Left forelimb (tissue), 1 donor: ENCODE measurements at places on chromosomes 1 and 21.

DNA sequence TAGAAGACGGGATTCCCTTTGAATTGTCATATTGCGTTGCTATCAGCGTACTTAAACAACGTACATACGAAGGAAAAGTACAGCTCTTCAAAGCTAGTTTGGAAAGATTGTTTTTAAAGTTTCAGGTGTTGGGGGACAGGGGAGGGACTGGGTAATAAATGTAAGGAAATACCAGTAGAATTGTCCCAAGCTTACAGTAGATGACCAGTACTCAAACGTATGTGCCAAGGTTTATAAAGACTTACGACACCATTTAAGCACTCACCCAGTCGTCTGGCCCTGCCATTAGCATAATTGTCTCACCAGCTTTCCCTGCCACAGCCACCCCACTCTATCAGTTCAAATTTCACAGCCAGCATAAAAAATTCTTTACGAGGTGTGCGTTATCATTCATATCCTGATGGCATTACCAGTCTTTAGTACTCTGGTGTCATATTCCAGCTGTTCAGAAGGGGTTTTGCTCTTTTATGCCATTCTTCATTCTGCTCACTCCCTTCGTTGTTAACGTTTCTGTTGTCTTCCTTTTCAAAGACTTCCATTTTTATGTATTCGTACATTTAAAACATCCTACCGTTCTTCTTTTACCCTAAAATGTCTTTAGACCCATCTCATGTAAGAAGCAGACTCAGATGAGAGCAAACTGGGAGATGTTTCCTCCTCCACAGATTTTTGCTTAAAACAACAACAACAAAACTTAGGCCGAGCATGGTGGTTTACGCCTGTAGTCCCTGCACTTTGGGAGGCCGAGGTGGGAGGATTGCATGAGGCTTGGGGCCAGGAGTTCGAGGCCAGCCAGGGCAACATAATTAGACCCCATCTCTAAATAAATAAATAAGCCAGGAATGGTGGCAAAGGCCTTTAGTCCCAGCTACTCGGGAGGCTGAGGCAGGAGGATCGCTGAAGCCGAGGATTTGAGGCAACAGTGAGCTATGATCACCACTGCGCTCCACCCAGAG is 1.0 kb upstream of the HP1BP3 start:
- DNase-seq, result no peak

- no peak for DNase-seq
Observed at GRCh38 chr1:201917362-201918033, 28.8 kb downstream of the SHISA4 start.

GRCh38 chr21:45336870-45337269 is 49.2 kb upstream of the POFUT2 start:
- no peak for DNase-seq

GRCh38 chr1:77686796-77687518 is 4.5 kb upstream of the ZZZ3 start:
- DNase-seq, result no peak

- no peak for DNase-seq
Observed at GRCh38 chr21:14533499-14534428, 12.4 kb downstream of the SAMSN1 start.

DNA sequence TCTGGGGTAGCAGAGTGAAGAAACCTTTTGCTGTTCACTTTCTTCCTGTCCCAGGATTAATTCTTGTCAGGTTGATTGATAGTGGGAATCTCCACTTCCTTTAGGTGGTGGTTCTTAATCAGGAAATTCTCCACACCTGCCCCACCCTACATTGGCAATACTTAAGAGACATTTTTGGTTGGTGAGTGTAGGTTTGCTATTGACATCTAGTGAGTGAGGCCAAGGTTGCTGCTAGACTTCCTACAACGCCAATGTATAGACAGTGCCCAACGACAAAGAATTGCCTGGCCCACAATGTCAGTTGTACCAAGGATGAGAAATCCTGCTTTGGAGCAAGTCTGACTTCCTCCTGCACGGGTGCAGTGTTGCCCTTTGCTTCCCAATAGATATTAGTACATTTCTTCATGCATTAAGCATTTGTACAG is 38.5 kb downstream of the MAP3K7CL start:
- DNase-seq, result no peak

DNA sequence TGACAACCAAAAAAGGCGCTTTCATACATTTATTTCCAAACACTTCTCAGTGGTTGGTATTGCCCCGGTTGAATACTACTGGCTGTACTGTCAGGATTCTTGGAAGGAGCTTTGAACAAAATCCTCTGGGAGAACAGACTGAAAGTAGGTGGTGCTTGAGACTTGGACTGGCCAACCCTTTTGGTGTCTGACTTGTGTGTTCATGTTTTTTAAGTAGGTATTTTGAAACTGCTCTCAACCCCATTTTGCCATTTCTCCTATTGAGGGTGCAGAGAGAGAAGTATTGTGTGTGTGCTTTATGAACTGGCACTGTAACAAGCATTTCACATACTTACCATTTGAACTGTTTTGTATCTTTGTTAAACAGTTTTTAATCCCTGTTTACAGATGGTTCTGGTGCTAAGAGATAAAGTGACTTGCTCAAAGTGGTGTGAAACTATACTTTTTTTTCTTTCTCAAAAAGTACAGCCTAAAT is 21.2 kb downstream of the ARID1A start:
- no peak for DNase-seq

GRCh38 chr1:99502400-99502799 is 143.5 kb upstream of the PALMD start:
- DNase-seq, result no peak

DNA sequence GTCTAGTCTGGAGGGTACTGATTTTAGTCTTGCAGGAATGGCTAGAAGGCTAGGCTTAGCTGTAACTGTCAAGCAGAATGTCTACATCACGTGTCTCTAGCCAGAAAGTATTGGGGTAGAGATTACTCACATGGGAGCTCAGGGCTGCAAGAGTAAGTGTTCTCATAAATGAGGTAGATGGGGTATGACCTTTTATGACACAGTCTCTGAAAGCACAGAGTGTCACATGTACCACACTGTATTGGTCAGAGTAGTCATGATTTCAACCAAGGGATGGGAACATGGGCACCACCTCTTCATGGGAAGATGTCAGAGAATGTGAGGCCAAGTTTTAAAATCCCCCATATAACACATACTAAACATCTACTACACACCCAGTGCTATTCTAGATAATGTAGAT is 2.9 kb downstream of the FYB2 start:
- no peak for DNase-seq

DNA sequence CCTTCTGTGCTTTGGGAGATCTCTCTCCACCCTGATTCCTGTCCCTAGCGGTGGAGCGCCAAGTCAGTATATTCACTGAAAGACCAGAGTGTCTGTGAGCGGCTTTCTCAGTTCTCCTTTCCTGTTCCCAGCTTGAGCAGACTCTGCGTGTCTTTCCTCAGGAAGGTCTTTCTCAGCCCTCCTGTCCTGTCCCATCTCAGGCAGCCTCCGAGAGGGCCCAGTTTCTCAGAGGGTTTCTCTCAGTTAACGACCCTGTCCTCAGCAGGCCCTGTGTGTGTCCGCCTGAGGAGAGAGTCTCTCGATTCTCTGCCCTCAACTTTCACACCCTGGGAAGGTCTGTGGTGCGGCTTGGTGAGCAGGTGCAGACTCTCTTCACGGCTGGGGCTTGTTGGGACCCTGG is 34.0 kb upstream of the CHIT1 start:
- DNase-seq, result no peak

GRCh38 chr1:79457562-79458224 is 451.2 kb upstream of the ADGRL4 start:
- DNase-seq, result no peak

- no peak for DNase-seq
Observed at GRCh38 chr1:116232989-116233514, 121.9 kb downstream of the MAB21L3 start.

GRCh38 chr1:223783676-223784075 is 62.1 kb downstream of the TP53BP2 start:
- DNase-seq, result no peak

- DNase-seq, result no peak
Observed at GRCh38 chr1:45879885-45880598, 76.6 kb downstream of the MAST2 start.
